GM23338 (cell line): ENCODE measurements at places on chromosomes 16 and 17. TPM values are rescaled to one million over a fixed set of nuclear protein-coding genes. Genes with fewer than 3 reads are reported as not detected.

Gene GAS2L2
- not detected in 2 replicates for total RNA-seq

Gene KCNH6
- 2.8 and 3.0 TPM in 2 replicates for total RNA-seq

Gene GPR142
- not detected in 2 replicates for total RNA-seq

Gene CCL4L2
- total RNA-seq = not detected in 2 replicates

Gene PGP
- total RNA-seq = 59.3 and 80.3 TPM in 2 replicates

Gene MMP15
- total RNA-seq = 72.4 and 79.1 TPM in 2 replicates

Gene FBXW10B
- total RNA-seq = 0.23 and 0.31 TPM in 2 replicates

Gene HS3ST3A1
- 17.6 and 24.1 TPM in 2 replicates for total RNA-seq

Gene EPN3
- total RNA-seq = 7.7 and 13.7 TPM in 2 replicates

Gene HOXB6
- not detected in 2 replicates for total RNA-seq

Gene AARSD1
- 25.7 and 28.4 TPM in 2 replicates for total RNA-seq

Gene AXIN2
- 28.2 and 32.7 TPM in 2 replicates for total RNA-seq

Gene RPH3AL
- total RNA-seq = 3.5 and 6.3 TPM in 2 replicates

Gene ANKRD40CL
- total RNA-seq = not detected in 2 replicates

Gene PCGF2
- 21.1 and 23.4 TPM in 2 replicates for total RNA-seq

Gene PRCD
- 0.38 and 0.50 TPM in 2 replicates for total RNA-seq

Gene TERB1
- total RNA-seq = not detected in 2 replicates

Gene C16orf86
- 0.87 and 8.2 TPM in 2 replicates for total RNA-seq

Gene TOM1L1
- 58.0 and 68.0 TPM in 2 replicates for total RNA-seq

Gene RNF135
- 3.7 and 9.4 TPM in 2 replicates for total RNA-seq

Gene LRRC45
- total RNA-seq = 40.7 and 41.6 TPM in 2 replicates

Gene DHRS7B
- total RNA-seq = 24.7 and 26.6 TPM in 2 replicates

Gene ABI3
- total RNA-seq = 1.2 and 3.0 TPM in 2 replicates

Gene CENPX
- total RNA-seq = 114 and 127 TPM in 2 replicates

Gene CCDC102A
- total RNA-seq = 4.7 and 5.2 TPM in 2 replicates

Gene PABPN1L
- not detected in 2 replicates for total RNA-seq

Gene HLF
- 0.28 and 0.35 TPM in 2 replicates for total RNA-seq

Gene NOS2
- 1.8 and 2.7 TPM in 2 replicates for total RNA-seq

Gene CD19
- 0.83 TPM in 1 of 2 replicates, not detected in the other for total RNA-seq

Gene KCTD19
- 0.31 TPM in 1 of 2 replicates, not detected in the other for total RNA-seq

Gene EMP2
- total RNA-seq = 7.3 and 7.4 TPM in 2 replicates

Gene KCNJ18
- total RNA-seq = not detected in 2 replicates

Gene SMIM36
- total RNA-seq = not detected in 2 replicates

Gene CEP295NL
- 0.62 and 0.69 TPM in 2 replicates for total RNA-seq

Gene NXPH3
- total RNA-seq = 2.7 and 4.7 TPM in 2 replicates

Gene TEKT5
- total RNA-seq = 0.19 and 0.52 TPM in 2 replicates

Gene CHST4
- 16.7 and 17.8 TPM in 2 replicates for total RNA-seq

Gene CES3
- total RNA-seq = 0.66 and 1.0 TPM in 2 replicates

Gene ARRB2
- 23.0 and 45.0 TPM in 2 replicates for total RNA-seq

Gene BPTF
- 179 and 185 TPM in 2 replicates for total RNA-seq

Gene ACBD4
- total RNA-seq = 5.1 and 6.7 TPM in 2 replicates

Gene KRT20
- total RNA-seq = not detected in 2 replicates

Gene UTP4
- 66.6 and 76.7 TPM in 2 replicates for total RNA-seq

Gene SEC14L5
- total RNA-seq = 5.5 and 5.9 TPM in 2 replicates

Gene EME1
- total RNA-seq = 5.9 and 15.9 TPM in 2 replicates

Gene AGRP
- not detected in 2 replicates for total RNA-seq
